Brain (organoid and tissue), 16 donors: ENCODE measurements at places on chromosomes 5 and 9. TPM values are rescaled to one million over a fixed set of nuclear protein-coding genes. Genes with fewer than 3 reads are reported as not detected.

The LCN1 gene
- polyA plus RNA-seq, result not detected

The LRRC70 gene
- not detected for polyA plus RNA-seq

The FOXI1 gene
- 1.3 TPM for polyA plus RNA-seq

The COL5A1 gene
- 1.6 TPM for polyA plus RNA-seq

- DNase-seq, result no peak
Observed at GRCh38 chr5:61299261-61299681, 32.8 kb upstream of the ZSWIM6 start.

The PAEP gene
- polyA plus RNA-seq, result not detected

GRCh38 chr9:81673310-81673709, 16.0 kb downstream of the TLE1 start:
- DNase-seq, result no peak

- DNase-seq, result no peak
Observed at GRCh38 chr9:77726289-77726688, 78.2 kb upstream of the GNA14 start.

The CXCL14 gene
- 34.7 TPM for polyA plus RNA-seq

The KIF20A gene
- 26.0 TPM for polyA plus RNA-seq

The SH3PXD2B gene
- polyA plus RNA-seq, result 16.3 TPM

DNA sequence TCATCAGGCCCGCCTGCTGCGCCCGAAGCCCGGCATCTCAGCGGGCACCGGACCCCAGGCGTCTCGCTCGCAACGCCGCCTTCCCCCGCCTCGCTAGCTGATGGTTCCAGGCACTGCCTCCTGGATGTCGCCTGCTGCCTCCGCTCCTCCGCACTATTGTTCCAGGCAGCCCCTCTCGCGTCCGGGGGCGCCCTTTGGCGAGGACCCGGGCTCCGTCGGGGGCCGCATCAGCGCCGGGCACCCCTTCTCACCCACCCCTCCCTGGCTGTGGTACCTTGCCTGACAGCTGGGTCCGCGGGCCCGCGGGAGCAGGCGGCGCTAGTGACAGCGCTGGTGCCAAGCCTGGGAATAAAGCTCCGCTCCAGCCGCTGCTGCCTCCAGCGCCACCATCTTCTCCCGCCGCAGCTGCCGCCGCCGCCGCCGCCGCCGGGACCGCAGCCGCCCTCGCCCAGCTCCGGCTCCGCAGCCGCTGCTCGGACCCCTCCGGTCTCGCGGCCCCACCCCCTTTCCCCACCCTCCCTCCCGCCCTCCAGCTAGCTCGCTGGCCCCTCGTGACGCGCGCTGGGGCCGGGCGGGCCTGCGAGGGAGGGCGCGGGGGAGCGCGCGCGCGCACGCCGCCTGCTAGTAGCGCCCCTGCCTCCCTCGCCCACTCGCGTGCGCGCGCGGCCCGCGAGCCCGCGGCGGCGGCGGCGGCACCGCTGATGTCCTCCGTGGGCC, at the start of gene APBA1:
TSS of gene APBA1 (minus strand) at position 493 of the 717 bp plus-strand sequence.
- DNase-seq, result peak; percentile 94

DNA sequence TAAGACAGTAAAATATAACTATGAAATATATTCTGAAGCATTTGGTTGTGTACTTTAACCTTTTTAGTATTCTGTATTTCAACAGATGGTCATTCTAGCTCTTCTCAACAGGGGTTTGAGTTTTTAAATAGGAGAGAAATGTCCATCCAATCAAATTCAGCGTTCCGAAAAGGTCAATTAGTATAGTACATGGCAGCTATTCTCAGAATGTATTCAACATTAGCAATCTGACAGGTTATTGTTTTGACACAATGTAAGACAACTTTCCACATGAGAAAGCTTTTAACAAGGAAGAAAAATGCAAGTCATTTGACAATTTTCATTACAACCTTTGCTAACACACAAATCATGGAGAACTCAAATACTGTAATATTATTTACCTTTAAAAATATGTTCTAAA, 996.3 kb upstream of the CDH10 start:
- DNase-seq, result peak; percentile 49

DNA sequence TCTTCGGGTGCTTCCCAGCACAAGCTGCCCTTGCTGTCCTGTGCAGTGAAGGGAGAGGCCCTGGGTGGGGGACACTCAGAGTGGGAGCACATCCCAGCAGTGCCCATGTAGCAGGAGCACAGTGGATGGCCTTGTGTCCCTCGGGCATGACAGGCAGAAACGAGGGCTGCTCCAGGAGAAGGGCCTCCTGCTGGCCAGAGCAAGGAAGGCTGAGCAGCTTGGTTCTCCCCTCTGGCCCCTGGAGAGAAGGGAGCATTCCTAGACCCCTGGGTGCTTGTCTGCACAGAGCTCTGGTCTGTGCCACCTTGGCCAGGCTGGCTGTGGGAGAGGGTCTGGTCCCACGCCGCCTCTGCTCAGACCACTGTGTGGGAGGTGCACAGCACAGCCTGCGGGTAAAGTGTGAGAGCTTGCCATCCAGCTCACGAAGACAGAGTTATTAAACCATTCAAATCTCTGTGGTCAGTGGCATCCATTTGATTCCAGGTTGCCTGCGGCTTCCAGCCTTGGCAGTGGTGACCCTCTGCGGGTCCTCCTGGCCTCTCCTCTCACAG, 18.3 kb downstream of the FBXW5 start:
- no peak for DNase-seq

- no peak for DNase-seq
Observed at GRCh38 chr5:16483361-16483760, 17.8 kb upstream of the ZNF622 start.

- DNase-seq, result peak; percentile 14
Observed at GRCh38 chr9:2469681-2470221, 151.8 kb upstream of the VLDLR start.

DNA sequence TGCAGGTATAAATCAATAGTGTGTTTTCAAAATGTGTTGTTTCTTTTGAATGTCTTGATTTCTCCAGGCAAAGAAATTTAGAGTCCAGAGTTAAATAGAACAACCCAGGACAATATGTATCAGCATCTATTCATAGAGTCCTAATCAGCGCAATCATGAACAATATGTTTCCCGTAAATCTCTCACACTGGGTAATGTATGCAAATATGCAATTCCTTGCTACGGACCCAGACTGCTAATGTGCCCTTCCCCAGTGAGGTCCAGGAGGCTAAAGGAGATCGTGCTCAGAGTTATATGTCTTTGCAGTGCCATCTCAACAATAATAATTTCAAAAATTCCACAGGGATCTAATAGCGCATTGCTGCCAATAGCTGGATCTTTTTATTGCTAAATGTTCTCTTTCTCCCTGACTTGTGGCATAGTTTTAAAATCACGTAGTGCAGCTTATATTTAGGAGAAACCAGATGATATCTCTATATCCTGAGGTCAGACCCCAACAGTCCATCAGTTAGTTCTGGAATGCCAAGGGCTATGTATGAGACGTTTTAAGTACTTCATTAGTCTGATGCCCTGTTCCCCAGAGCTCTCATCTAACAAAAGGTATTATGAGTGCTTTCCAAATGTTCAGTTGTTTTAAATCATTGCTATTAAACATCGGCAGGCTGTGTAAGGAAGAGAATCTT, 145.1 kb downstream of the MARCHF11 start:
- DNase-seq, result peak; percentile 48

The TMEM8B gene
- polyA plus RNA-seq, result 47.7 TPM

GRCh38 chr9:129490583-129491486, 130.1 kb downstream of the C9orf50 start:
- no peak for DNase-seq

- no peak for DNase-seq
Observed at GRCh38 chr5:167533814-167534795, 757.3 kb upstream of the WWC1 start.
